ENCODE measurements at places on chromosomes 7 and 10.

DNA sequence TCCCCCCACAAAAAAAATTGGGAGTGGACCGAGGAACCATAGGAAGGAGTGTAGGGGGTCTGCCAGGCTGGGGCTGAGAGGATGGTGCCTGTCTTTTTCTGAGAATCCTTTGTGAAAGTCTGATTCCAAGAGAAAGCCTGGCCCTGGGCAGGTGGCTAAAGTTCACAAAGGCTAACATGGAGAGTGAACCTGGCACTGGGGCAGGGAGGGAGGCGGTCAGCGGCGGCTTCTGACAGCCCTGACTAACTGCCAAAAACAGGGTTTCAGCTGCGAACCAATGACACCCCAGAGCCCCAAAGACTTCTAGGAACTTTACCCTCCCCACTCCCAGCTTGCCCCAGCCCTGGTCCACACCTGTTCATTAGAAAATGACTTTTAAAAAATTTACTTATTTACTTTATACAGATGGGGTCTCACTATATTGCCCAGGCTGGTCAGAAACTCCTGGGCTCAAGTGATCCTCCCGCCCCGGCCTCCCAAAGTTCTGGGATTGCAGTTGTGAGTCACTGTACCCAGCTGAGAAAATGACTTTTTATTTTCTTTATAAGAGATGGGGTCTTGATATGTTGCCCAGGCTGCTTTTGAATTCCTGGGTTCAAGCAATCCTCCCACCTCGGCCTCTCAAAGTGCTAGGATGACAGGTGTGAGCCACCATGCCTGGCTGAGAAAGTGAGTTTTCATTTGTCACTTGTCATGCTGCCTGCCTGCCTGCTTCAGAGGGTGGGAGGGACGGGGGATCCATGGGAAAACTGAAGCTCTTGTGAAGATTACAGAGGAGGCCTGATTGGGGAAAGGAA is 61.0 kb upstream of the DUSP5 start:
- no peak for DNase-seq

- DNase-seq, result no peak
Measured at GRCh38 chr10:98030093-98030821, at the start of gene CRTAC1. Gene CRTAC1, minus strand, starts transcription at chr10:98030621. Its CDS starts 149 bp downstream, at chr10:98030472.

GRCh38 chr7:39304668-39305405 is 261.4 kb upstream of the YAE1 start:
- DNase-seq, result peak; percentile 90

DNA sequence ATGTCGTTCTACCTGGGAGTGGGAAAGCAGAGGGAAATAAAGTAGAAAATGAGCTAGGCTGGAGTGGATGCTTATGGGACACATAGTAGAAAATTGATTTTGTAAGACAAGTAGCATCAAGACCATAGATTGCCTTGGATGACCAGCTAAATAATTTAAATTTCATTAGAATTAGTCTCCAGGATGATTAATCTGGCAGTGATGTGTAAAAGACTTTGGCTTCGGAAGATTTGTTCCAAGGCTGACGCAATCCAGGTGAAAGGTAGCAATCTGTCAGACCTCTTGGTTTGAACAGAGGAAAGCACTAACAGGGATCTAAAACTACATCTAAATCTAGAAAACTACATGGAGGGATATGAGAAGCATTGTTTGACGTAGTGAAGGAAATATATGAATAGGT is 236.5 kb downstream of the ARL4A start:
- peak; percentile 37 for DNase-seq

Measured in M059J (cell line).